Activated naive CD4-positive, alpha-beta T cell treated with anti-CD3 and anti-CD28 coated beads, Interleukin-2, amount 10 ng/mL, durations not matched to agents 7 days and 5 days (primary cell): ENCODE measurements at places on chromosomes 4 and X.

DNA sequence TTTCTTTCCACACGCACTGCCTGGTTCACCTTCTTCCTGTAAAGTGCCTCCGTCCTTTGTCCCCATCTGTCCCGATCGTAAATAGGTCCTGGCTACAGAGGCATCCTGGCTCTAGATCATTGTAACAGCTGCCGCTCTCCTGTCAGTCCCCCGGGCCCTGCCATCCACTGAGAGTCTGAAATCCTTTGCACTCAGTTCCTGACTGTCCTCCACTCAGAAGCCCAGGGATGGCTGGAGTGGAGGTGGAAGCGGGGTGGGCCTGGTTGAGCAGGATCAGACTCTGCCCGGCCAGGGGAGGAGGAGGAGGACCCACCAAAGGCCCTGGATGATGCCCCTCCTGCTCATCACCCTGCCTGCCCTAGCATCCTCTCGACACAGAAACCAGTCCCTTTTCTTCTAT lies 29.8 kb downstream of the PIGG start:
- no peak for DNase-seq

DNA sequence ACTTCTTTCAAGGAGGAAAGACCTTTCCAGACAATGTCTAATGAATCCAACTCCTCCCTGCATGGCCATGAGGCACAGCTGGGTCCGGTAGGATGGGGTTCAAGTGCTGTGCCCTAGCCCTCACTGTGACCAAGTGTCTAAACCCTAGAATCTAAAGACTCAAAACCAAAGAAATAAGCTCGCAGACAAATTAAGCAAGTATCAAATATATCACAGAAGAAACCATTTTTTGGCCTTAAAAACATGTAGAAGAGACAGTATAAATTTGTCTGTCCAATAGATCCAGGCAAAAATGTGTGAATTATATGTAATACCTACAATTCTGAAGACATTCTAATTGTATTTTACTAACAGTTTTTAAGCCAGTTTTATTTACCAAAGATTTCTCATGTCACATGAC lies 56.4 kb upstream of the WDR17 start:
- DNase-seq: no peak

GRCh38 chr4:137997496-137997895 lies 244.7 kb downstream of the SLC7A11 start:
- no peak for DNase-seq

DNA sequence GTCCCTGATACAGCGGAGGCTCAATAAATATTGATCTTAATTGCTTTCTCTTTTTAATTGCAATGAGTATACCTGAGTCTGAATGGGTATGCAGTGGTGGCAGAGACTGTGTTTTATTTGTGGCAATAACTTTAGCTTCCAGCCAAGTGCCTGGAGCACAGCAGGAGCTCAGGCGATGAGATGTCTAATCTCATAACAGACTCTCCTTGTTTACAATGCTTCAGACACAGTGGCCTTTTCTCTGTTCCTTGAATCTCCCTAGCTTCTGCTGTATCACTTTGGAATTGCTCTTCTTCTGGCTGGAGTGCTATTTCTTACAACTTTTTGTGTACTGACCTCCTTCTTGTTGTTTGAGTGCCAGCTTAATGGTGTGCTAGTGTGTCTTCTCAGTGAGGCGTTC lies 91.5 kb upstream of the UNC5C start:
- no peak for DNase-seq

DNA sequence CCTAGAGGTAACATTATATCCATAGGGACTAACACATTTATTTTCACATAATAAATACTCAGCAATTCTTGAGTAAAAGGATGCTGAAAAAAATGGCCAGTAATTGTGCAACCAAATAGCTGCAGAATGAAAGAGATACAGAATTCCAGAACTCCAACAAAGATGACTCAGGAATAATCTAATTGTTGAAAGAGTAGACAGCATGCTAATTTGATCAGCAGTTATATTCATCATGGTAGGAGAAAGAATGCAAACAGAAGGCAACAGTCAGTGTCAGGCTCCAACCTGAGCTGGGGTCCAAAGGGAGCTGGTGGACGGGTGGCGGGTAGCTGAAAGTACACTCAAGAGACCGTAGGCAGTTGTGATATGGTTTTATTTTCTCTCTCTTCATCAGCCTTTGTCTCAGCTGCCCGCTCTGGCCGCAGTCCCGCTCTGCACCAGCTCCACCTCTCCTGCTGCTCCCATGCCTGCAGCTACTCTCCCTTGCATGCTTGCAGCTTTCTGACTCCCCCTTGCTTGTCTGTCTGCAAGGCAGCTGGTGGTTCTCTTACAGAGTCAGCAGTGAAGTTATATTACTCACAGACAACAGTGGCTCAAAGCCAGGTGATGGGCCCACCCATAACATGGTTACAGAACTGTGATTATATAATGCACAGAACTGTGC lies 1150.1 kb downstream of the STIM2 start:
- no peak for DNase-seq

DNA sequence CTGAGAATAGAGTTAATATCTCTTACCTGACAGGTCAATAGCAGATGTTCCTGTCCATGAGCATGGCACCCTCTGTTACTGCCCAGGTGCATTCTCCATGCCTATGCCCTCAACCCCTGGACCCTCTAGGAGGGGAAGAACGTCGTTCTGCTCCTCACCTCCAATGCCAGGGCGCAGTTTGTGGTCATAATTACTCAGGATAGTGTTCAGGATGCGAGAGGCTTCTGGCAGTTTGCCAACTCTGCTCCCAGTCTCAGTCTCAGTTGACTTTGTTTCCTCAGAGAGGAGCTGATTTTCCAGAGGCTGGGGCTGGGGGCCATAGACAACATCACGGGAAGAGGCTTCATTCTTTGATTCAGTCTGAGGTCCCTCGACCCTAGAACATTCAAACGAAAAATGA lies 4.4 kb downstream of the GABRE start:
- no peak for DNase-seq

GRCh38 chrX:10971759-10972158 lies 139.4 kb upstream of the HCCS start:
- no peak for DNase-seq

DNA sequence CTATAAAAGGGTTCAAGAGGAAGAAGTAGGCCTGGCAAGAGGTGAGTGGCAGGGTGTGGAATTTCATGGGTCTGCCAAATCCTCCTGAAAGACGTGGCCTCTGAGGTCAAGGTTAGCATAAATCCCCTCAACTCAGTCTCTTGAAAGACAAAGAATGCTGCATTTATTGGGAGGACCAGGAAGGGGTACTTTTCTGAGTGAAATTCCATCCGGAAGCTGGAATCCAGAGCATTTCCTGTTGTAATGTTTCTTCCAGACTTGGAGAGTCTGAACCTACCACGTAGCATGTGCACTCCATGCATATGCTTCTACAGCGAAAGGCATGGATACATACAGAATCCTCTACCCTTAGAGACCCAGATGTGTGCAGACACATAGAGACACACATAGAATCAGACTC lies 13.4 kb upstream of the FGD1 start:
- no peak for DNase-seq

DNA sequence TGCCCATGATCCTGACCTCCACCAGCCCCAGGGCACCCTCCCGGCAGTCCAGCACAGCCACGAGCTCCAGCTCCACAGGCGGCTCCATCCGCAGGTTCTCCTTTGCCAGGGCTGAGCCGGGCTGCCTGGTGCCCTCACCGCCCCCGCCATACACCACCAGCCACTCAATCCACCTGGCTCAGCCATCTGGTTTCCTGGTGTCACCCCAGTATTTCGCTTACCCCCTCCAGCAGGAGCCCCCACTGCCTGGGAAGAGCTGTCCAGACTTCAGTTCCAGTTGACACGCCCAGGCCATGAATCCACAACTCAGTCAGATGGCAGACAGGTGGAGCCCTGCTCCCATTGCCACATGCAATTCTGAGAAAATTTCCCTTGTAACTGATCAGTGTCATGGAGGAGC lies 3.9 kb downstream of the SHISA3 start:
- DNase-seq: no peak

GRCh38 chrX:53004038-53004437 lies 44.6 kb upstream of the GPR173 start:
- no peak for DNase-seq

DNA sequence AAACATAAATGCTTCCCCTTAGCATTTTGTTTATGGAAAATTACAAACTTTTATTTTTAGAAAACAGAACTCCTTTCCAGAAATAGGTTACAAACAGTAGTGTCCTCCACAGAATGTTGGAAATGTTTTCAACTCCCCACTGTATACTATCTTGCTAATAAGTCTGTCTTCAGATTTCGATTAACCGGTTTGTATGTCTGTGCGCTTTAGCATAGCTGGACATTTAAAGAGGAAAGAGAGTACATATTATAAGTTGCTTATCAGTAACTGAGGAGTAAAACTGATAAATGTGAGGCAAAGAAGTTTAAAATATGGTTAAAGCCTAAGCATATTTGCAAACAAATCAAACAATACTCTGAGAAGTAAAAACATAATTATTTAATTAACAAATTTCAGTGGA lies 3.4 kb downstream of the CXCL8 start:
- DNase-seq: no peak

DNA sequence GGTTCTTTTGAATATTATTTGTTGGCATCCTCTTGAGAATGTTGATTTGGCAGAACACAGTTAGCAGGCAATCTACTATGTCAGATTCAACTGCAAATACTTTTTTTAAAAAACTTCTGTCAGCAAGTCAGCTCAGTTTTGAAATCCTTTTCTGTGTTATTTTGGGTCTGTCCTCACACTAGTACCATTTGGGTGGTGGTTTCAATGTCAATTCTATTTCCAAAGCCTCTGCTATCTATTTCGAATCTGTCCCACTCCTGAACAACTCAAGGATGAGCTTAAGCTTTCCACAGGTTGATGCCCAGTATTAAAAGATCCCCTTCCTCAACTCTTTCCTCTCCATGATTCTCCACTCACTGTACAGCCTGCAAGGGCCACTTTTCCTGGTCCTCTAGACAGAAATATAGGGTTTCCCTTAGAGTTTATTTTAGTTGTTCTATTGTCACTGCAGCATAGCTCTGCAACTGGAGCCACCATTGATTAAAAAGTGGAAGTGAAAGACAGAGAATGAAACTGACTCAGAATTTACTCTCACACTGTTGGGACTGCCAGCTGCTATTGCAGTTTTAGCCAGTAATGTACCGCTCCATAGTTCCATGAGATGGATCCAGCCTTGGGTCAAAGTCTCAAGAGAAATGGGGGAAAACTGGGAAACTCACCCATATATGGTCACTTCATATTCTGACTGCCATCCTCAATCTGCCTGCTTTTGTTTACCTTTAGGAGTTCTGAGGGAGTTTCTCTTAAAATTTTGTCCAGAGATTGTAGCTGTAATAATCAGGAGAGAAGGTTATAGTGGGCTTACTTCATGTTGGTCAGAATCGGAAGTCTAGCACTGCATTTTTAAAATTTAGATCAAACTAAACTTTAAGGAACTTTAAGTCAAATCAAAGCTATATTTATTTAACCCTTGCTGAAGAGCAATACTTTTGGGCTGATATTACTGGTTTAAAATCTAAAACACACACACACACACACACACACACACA lies 14.6 kb downstream of the HDX start:
- no peak for DNase-seq

GRCh38 chrX:23742174-23742696 lies 841 bp downstream of the ACOT9 start:
- peak; percentile 24 for DNase-seq

- no peak for DNase-seq
These were observed 686.0 kb downstream of the ADGRL3 start for GRCh38 chr4:61886131-61886530.

GRCh38 chr4:109171070-109171469 lies 131.4 kb downstream of the COL25A1 start:
- DNase-seq: no peak

DNA sequence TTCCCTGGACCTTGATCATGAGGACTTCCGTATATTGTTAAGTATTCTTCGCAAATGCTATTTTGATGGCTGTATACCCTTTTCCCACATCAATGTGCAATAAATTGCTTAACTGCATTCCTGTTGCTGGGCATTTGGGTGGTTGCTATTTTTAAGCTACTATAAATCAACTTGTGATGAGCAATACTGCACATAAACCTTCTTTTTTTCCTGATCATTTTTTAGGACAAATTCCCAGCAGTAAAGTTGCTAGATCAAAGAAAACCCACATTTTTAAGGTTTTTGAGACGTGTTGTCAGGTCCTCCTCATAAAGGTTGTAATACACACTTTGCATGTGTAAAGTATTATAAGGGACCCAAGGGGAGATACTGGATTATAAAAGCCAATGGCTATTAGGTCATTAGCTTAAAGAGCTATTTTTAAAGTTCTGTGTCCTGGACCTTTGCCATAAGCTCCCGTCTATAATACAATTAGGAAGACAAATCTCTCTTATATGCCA lies 35.6 kb downstream of the LIMCH1 start:
- DNase-seq: no peak

DNA sequence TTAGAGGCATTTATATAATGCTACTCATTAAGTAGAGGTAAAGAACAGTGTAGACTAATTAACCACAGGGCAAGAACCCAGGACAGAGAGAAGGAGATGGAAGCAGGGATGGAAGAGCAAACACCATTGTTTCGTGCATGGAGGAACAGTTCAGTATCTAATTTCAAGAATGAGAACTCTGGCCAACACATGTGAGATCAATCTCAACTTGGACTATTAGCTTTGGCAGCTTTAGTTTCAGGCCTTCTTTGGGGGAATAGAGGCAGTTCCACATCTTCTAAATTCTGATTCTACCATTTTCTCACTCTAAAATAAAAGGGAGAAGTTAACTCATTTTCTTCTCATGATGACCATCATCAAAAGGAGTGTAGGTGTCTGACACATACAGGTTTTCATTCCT lies 207.0 kb downstream of the LDB2 start:
- no peak for DNase-seq

GRCh38 chr4:173370130-173370476 lies 651 bp upstream of the SAP30 start:
- peak; percentile 76 for DNase-seq

GRCh38 chrX:124440695-124441094 lies 94.3 kb downstream of the SH2D1A start:
- DNase-seq: no peak

GRCh38 chr4:10925996-10926395 lies 241.4 kb upstream of the CLNK start:
- DNase-seq: no peak

DNA sequence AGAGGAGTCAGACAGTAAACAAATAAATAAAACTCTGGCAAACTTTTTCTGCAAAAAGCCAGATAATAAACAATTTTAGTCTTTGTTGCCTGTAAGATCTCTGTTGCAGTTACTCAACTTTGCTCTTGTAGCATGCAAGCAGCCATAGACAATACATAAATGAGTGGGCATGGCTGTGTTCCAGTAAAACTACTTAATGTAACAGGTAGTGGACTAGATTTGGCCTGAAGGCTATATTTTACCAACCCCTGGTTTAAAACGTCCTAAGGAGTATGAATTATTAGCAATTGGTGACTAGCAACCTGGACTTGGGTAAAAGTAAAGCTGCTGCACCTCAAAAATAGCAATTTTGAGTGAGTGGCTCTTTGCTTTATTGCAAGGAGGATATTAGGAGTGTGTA lies 30.9 kb downstream of the SLAIN2 start:
- no peak for DNase-seq

DNA sequence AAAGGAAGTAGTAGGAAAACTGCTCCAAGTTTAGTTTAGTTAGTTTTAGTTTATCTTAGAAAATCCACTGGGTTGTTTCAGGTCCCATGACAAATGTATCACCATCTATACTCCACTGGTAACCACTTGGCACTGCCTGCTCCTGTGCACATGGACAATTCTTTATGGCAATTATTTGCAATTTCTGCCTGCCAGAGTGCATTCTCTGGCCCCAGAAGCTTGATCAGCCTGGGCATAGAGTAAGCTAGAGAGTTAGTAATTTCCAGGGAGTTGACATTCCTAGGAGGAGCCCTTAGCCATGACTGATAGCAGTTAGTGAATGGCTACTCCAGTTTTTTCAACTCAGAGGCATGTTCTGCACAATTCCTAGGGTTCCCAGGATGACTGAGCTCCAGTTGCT lies 203.2 kb upstream of the FGF13 start:
- DNase-seq: no peak
